Fibroblast of skin of back (primary cell): ENCODE measurements at places on chromosomes 1 and 21.

GRCh38 chr1:226662642-226663326 lies 76.3 kb downstream of the ITPKB start:
- DNase-seq: peak; percentile 99

GRCh38 chr1:152919071-152919470 lies 10.7 kb downstream of the IVL start:
- peak; percentile 62 for DNase-seq

GRCh38 chr1:44519035-44519676 lies 114.1 kb downstream of the RNF220 start:
- DNase-seq: no peak

- DNase-seq: peak; percentile 52
Observed at GRCh38 chr1:27528818-27529703, 39.1 kb upstream of the WASF2 start.

DNA sequence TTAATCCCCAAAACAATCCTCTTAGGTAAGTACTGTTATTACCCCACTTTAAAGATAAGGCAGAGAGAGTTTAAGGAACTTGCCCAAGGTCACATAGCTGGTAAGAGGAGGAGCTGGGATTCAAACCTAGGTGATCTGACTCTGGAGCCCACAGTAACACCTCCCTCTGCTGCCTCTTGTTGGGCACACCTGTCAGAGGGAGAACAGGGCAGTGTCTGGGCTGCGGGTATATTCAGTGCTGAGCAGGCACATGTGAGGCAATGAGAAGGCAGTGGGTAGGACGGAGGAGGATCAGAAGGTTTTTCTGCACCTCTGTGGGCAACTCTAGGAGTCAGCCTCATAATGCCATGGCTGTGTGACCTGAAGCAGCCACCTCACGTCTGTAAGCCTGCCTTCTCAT lies 1.8 kb downstream of the HPCA start:
- no peak for DNase-seq

DNA sequence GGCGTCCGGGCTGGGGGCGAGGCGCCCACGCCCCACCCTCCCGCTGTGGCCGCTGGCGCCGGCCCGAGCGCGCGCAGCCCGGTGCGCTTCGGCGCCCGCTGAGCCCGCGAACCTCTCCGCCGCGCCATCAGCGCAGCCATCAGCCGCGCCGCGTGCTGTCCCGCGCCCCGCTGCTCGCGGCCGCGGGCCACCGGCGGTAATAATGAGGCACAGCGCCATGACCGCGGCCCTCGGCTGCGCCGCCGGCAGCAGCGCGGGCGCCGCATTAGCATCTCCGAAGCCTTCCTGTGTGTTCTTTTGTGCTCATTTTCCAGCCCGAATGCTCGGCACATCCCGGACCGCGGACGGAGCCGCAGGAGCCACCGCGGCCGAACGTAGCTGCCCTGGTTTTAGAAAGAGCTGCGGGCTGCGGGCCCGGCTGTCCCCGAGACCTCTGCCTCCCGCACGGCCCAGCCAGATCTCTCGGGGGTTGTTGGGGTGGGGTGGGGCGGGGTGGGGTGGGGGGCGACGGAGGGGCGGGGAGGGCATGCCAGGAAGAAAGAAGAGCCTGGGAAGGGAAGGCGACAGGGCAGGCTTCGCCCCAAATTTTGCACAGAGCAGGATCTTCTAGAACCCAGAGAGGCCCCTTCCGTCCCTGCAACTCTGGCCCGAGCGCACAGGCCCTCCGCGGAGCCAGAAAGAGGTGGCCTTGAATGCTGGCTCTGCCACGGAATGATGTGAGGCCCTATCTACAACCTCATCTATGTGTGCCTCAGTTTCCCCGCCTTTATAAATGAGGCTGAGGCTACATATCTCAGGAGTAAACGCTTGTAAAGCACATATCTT lies 55.3 kb downstream of the RRAGC start:
- no peak for DNase-seq

- DNase-seq: no peak
Observed at GRCh38 chr21:43957611-43958362, 54.3 kb upstream of the TRAPPC10 start.

GRCh38 chr1:220438741-220439140 lies 89.2 kb upstream of the MARK1 start:
- DNase-seq: no peak

GRCh38 chr1:154759196-154759595 lies 110.9 kb downstream of the KCNN3 start:
- no peak for DNase-seq

DNA sequence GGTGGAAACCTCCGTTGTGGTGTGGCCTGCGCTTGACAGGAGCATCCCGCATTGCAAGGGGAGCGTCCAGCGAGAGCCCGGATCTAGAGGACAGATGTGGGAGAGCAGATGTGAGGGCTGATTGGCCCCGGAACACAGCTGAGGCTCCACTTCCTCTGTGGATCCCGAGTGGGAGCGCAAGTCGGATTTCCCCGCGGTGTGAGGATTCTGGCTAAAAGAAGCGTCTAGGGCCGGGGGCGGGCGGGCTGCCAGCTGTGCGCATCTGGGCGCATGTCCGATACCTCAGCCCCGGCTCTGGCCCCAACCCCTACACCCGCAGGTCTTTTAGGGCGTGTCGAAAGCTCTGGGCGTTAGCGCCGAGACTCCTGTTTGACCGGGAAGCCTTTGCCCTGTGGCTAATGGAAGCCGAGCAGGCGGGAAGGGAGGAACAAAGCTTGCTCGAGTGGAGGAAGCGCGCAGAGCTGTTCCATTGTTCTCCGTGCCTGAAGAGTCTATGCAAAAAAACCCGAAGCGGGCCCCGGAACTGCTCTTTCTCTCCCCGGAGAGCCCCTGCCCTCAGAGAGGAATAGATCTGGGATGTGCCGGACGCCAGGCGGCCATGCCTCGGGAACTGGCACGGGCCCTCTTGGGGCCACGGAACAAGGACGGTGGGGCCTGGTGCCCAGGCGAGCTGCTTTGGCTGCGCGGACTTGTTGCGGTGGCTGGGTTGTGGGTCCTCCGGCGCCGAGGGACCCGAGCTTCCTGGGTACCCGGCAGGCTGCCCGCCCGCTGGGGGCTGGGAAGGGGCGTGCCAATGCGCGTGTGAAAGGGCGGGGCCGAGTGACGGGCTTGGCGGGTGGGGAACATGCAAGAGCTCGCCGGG lies 111.1 kb downstream of the NAV1 start:
- peak; percentile 76 for DNase-seq

DNA sequence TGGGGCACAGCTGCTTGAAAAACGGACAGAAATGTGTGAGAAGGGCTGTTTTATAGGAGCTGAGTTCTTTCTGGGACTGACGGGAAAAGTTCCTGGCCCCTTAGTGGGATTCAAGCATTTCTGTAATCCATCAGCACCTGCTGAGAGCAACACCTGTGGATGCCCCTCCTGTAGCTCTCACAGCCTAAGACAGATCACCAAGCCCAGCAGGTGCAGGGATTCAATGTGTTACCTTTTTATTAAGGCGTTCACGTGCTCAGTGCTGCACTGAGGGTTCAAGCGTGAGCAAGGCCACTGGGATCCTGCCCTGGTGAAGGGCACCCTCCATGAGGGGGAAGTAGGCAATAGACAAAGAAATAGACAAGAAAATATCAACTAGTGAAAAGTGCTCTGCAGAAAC lies 14.9 kb downstream of the OLFML2B start:
- DNase-seq: no peak

- DNase-seq: peak; percentile 46
Observed at GRCh38 chr1:160407839-160408801, 7.8 kb downstream of the VANGL2 start.

DNA sequence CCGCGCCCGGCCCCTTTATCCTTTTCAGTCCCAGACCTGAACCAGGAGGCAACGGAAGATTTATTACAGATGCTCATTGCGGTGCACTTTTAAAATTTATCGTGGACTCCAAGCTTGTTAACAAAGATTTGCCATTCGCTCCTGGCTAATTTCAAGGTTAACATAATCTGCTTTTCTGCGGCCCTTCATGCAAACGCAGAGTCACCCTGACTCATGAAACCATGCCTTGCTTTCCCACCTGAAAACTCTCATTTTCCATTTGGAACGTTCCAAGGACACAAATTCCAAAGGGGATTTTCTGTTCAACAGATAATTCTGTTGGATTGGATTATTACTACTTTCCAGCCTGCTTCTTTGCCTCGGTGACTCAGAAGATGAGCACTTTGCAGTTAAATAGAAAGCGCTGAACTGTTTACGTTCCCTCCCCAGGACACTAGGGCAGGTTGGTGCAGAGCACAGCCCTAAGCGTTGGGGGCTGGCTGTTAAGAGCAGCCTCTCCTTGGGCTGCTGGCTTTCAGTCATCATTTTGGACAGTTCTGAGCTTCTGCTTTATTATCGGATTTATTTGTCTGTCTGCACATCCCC lies 51.1 kb downstream of the CD247 start:
- no peak for DNase-seq

GRCh38 chr1:173137107-173137706 lies 69.9 kb downstream of the TNFSF4 start:
- DNase-seq: peak; percentile 52

DNA sequence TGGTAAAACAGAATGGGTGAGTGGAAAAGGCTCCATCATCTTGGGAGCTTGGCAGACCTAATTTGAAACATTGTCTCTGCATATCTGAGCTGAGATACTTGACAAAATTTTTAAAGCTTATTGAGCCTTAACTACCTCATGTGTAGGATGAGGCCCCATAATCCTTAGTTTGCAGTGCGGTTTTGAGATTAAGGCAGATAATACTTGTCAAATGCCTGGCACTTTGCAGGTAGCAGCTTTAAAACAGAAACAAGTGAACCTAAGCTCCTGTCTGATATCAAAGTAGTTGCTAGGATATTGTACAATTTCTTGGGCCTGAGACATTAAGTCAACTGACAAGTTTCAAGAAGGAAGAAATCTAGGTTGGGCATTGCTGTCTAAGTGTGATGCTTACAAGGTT lies 65.3 kb downstream of the TBX19 start:
- DNase-seq: no peak

- peak; percentile 15 for DNase-seq
Observed at GRCh38 chr1:119147661-119148090, 7.2 kb upstream of the WARS2 start.

GRCh38 chr21:40041446-40041845 lies 174.2 kb downstream of the PCP4 start:
- DNase-seq: no peak

GRCh38 chr1:24918370-24918769 lies 11.7 kb downstream of the RUNX3 start:
- DNase-seq: no peak

GRCh38 chr1:218254296-218254946 lies 30.7 kb upstream of the RRP15 start:
- DNase-seq: no peak

DNA sequence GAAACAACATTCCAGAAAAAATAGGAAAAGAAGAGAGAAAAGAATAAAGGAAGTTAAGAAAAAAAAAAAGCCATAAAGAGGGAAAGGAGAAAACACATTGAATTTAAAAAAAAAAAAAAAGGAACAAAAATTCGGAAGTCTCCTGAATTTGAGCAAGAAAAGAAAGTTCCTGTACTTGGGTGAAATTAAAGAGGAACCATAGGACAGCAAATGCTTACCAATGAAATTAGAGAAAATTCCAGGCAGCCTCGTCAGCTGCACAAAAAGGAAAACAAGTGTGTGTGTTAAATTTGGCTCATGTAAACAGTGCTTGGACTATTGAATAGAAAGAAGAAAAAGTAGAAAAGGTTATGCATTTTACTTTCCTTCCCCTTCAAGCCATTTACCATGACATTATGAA lies 4.9 kb downstream of the IL12RB2 start:
- no peak for DNase-seq

DNA sequence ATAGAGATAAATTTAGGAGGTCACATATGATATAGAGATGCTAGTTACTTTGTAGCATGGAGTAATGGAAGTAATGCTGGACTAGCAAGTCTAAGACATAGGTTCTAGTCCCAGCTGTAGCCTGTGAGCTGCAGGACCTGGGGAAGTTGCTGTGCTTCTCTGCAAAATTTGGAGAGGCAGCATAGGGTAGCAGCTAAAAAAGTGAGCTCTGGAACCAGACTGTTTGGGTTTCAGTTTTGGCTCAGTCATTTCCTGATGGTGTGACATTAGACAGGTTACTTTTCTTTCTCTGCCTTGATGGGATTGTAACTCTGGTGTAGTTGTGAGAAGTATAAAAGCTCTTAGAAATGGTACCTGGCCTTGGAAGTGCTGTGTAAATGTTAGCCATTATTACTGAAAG lies 3.3 kb downstream of the METTL13 start:
- no peak for DNase-seq

GRCh38 chr21:33619726-33620125 lies 21.8 kb downstream of the CRYZL1 start:
- no peak for DNase-seq

DNA sequence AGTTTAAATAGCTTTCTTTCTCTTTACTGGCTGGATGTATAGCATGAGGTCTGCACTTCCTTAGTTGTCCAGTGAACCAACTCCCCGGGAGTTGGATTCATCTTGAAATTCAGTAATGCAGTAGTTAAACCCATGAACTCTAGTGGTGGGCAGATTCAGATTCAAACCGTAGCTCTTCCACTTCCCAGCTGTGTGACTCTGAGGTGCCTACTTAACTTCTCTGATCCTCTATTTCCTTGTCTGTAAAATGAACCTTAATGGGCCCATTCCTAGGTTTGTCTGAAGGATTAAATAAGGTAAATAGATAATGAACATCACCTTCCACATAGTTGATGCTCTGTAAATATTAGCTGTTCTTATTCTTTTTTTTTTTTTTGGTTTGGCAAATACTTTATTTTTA lies 16.5 kb downstream of the PIK3CD start:
- DNase-seq: no peak

DNA sequence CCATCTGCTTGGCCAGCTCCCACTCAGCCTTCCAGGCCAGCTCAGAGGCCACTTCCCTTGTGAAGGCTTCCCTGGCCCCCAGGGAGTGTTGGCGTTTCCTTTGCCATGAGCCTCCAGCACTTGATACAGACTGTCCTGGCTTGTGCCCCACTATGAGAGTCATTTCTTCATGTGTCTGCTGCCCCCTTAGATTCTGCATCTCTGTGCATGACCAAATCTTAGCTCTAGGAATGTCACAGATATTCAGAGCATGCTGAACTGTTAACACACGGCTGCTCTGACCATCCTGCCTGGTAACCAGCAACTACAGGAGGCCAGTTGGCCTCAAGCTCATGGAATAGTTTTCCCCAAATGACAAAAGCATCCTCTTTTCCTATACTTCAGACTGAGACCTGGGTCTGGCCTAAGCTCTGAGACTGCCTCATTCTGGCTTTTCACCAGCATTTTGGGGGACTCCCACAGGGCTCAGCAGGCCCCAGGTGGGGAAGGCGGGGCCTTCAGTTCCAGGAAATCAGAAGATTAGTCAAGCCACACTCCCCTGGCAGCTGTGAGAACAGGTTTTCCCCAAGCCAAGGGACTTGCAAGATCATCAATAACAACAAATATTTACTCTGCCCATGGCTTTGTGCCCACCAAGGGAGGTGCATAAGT lies 182.6 kb upstream of the EDN2 start:
- DNase-seq: peak; percentile 88

- DNase-seq: no peak
Observed at GRCh38 chr1:180352021-180352420, 122.0 kb downstream of the LHX4 start.
